ENCODE measurements at places on chromosomes 11 and 22.
A peak's percentile ranks its signal among the peaks of the same experiment; 100 is the strongest.

DNA sequence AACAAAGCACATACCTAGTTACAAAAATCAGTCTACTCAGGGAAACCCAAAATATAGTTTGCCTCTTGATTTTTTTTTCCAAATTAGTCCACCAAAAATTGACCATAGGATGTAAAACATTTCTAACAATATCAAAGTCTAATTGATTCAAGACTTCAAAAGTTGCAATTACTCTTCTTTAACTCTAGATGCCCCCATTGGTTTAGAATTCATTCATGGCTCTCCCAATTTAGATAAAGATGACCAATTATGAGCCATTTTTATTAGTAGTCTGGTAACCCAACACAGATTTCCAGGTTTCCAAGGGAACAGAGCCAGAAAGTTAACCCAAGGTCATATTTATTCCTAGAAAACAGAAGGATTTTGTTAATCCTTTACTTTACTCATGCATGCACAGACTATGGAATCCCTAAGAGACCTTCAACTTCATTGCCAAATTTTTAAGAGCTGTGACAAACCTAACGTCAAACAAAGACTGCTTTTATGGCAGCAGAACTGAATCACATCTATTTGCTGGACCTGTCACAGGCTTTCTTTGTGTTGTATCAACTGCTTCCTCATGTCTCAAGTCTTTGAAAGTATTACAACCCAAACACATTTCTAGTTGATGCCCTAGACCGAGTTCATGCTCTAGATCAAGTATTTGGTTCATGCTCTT is 55.3 kb downstream of the C22orf42 start:
- no peak for DNase-seq

DNA sequence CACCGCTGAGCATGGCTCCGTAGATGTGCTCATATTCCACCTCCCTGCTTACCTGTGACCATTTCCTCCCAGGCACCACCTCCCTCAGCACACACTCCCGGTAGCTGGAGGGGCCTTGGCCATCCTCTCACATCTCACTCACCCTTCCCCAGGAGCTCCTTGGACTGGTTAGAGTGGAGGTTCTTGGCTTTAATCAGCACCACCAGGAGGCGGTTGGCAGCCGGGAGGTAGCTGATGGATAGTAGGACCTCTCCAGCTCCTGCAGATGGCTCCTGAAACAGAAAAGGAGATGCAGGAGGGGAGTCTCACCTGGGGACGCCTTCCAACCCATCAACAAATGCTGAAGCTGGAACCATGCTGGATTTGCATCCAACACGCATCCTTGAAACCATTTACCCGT is 39.9 kb downstream of the SYT13 start:
- no peak for DNase-seq

GRCh38 chr11:119350302-119350701 is 3.8 kb upstream of the MFRP start:
- DNase-seq: no peak

DNA sequence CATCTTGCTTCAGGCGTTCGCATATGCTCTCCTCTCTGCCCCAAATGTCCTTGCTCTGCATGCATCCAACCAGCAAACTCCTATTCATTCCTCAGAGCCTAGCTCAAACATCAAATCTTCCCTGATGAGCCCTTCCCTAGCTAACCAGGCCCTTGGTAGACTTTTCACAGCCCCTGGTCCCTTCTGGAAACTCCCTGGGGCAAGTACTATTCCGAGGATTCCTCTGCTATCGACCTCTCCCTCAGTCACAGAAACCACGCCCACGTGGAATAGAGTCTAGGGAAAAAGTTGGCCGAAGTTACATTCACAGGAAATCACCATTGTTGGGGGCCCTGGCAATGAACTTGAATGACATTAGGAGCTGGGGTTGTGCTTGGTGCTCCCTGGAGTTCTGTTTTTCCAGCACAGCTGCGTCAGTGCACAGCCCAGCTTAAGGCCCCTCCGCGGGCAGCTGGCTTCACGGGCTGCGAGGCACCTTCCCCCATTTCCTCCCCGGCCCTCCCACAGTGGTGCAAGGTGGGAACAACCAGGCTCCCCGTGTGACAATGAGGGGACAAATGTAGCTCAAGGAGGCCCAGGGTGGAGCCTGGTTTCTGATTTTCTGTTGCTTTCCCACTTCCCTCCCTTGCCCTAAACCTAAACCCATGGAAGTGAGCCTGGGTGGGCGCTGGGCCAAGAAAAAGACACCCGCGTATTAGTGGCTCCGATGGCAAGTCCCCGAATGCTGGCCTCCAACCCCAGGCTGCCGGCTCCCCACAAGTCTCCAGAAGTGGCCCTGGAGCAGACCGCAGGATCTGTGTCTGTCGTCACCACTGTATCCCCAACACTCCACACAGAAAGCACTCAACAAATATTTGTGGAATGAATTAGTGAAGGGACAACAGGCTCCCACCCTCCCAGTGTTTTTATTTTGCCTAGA is 4.3 kb upstream of the ATP5MGL start:
- no peak for DNase-seq

GRCh38 chr22:37627545-37627944 is 11.9 kb upstream of the SH3BP1 start:
- no peak for DNase-seq

DNA sequence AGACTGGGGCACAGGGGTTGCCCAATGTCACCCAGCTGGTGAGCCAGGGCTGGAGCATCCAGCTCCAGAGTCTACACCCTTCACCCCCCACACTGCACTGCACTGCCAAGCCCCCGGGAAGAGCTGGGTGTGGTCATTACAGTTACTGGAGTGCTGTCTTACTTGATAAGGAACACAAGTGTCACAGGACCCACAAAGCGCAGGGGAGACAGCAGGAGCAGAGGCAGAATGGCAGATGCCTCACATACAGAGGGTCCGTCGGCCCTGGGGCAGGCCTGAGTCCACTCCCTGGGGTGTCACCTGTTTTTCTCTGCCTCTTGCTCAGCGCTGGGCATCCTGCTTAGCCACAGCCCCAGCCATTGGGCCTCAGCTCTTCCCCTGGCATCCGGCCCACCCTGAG is 7.7 kb downstream of the IL2RB start:
- no peak for DNase-seq

- no peak for DNase-seq
Measured at GRCh38 chr11:90661233-90661632, 438.4 kb upstream of the CHORDC1 start.

GRCh38 chr11:111582163-111582562 is 20.1 kb upstream of the SIK2 start:
- DNase-seq: no peak

DNA sequence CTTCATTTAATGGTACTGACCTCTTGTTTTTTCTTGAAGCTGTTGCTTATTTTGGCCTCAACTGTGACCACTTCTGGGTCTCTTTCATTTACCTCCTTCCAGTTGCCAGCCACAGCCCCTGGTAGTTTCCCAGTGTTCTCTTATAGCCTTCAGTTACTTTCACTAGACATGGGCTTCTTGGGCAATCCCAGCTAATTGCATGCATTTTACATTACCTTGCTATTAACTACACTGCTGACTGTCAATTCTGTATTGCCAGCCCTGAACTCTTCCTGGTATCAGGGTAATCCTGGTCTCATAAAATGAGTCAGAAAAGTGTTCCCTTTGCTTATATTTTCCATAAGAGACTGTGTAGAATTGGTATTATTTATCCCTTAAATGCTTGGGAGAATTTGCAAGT is 195.8 kb upstream of the LARGE1 start:
- DNase-seq: no peak

DNA sequence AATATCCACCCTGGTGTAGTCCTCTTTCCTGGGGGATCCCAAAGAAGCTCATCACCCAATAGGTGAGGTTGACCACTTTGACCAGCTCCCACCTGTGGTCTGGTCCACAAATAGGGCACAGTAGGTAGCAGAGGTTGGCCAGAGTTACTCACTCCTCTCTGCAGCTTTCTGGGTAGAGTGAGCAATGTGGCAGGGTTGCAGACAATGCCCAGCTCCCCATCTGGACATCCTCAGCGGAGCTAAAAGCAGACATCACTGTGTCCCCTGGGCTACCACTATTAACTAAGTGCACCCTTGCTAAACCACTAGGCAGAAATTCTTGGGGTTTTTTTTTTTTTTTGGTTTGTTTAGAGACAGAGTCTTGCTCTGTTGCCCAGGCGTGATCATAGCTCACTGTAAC is 48.4 kb upstream of the TP53I11 start:
- no peak for DNase-seq

GRCh38 chr11:15551901-15552851 is 437.5 kb downstream of the INSC start:
- DNase-seq: no peak

DNA sequence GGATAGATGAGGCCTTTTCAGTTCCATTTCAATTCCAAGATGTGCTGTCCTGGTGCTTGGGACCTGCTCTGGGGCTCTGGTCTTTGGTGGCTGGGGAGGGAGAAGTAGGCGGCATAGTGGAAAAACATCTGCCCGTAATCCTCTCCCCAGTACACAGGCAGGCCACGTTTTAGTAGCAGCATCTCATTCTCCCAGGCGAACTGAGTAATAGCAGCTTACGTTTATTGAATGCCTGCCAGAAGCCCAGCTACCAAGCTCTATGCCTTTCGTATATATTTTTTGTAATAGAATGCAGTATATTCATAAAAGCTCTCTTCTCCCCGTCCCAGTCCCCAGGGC is 11.4 kb downstream of the ACO2 start:
- DNase-seq: peak; percentile 62

- no peak for DNase-seq
Measured at GRCh38 chr11:105229257-105229656, 89.7 kb upstream of the CARD18 start.

- no peak for DNase-seq
Measured at GRCh38 chr11:106021181-106021966, 666 bp downstream of the MSANTD4 start.

DNA sequence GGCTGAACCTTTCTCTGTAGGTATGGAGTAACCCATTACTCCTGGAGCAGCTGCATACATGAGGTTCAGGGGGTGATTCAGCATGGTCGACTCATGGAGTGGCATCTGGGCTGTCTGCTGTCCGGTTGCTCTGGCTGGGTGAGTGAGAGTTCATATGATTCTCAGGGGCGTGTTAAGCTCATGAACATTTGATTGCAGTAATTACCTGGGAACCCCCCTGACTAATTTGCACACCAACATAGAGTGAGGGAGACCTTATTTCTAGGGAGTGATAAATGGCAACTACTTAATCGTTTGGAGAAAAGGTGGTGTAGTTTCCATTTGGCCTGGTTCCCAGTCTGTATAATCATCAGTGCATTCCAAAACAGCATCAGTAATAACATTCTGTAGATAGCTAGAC is 661.9 kb downstream of the ETS1 start:
- DNase-seq: no peak

DNA sequence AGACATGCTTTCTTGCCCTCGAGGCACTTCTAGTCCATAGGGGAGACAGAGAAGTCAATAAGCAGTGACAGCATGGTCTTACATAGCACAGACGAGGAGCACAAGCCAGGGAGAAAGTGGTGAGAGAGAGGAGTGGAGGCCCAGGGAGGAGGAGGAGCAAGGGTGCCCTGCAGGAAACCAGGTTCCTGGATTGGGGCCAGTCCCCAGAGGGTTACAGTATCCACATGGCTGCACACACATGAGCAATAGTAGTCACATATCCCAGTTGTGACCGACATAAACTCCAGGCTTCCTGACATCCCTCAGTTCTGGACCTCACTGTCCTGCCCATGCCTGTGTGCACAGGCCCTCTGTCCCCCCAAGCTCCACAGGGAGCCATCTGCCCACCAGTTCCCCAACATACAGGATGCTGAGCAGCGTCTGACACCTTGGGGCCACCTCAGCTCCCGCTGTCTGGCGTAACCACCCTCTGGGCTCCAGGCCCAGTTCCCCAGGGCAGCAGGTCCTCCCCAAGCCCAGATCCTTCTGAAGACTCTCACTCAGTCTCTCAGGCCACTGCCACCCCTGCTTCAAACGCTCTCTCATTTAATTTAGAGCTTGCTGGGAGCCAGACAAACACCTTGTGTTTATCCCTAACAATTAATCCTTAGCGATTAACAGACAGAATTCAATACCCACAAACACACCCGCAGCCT is 53.7 kb downstream of the DSCAML1 start:
- DNase-seq: no peak

GRCh38 chr11:12169822-12170221 is 59.4 kb downstream of the MICAL2 start:
- no peak for DNase-seq

GRCh38 chr11:124846070-124846673 is 19.1 kb upstream of the ROBO3 start:
- DNase-seq: no peak

- DNase-seq: no peak
Measured at GRCh38 chr11:118913411-118914125, 12.2 kb downstream of the BCL9L start.

- DNase-seq: peak; percentile 53
Measured at GRCh38 chr11:62546244-62546928, at the start of gene AHNAK. TSS of gene AHNAK (minus strand) at chr11:62546806. CDS start at chr11:62536098, 10,708 bp downstream.

All from amniotic stem cell (primary cell).